Dermis microvascular lymphatic vessel endothelial cell (primary cell): ENCODE measurements at places on chromosomes 11 and 22. TPM values are rescaled to one million over a fixed set of nuclear protein-coding genes. Genes with fewer than 3 reads are reported as not detected.

C11orf97 gene
- total RNA-seq, result not detected in 2 replicates

DNA sequence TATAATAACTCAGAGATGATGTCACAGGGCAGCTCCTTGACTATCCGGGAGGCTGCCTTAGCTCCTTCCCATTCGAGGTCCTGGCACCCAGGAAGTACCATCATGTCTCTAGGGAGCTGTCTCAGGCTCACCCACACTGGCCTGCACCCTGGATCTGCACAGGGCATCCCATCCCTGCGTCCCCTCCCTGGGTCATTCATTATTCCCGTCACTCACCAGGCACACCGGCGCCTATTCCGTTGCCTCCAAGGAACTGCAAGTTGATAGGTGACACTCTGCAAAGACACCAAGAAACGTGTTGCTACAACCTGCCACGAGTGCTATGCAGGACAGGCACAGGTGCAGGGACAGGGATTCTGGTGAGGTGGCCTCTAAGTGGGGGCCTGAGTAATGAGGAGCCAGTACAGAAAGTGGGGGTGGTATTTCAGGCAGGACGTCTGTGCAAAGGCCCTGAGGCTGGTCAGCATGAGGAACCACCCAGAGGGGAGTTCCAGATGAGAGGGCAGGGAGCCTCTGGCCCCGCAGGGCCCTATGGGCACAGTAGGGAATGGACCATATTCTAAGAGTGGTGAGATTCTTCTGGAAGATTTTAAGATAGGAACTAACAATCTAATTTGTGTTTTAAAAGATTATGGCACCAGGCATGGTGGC is 71.6 kb upstream of the SHANK2 start:
- DNase-seq, result no peak

GRCh38 chr11:118442908-118443589 is 6.8 kb downstream of the KMT2A start:
- no peak for DNase-seq

DNA sequence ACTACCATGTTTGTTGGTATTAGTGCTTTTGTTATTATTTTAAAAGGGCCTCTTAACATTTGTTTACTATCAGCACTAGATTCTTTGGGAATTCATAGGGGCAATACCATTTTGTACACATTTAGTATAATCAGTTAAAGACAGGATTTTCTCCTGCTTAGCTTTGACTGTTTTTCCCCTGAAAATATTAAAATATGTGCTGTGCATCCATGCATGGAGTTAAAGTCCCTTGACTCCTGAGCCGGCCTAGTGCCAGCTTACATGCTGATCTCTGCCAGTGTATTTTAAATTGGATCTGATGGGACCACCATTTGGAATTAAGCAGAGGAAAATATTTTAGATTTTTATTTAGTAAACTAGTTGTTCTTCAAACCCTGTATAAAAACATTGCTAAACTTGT is 161.4 kb downstream of the METTL15 start:
- DNase-seq, result no peak

GRCh38 chr11:21622995-21623394 is 569.9 kb upstream of the ANO5 start:
- no peak for DNase-seq
